ENCODE measurements at places on chromosomes 6 and 20.

- no peak for DNase-seq
Observed at GRCh38 chr6:159687341-159687740, 5.7 kb downstream of the SOD2 start.

DNA sequence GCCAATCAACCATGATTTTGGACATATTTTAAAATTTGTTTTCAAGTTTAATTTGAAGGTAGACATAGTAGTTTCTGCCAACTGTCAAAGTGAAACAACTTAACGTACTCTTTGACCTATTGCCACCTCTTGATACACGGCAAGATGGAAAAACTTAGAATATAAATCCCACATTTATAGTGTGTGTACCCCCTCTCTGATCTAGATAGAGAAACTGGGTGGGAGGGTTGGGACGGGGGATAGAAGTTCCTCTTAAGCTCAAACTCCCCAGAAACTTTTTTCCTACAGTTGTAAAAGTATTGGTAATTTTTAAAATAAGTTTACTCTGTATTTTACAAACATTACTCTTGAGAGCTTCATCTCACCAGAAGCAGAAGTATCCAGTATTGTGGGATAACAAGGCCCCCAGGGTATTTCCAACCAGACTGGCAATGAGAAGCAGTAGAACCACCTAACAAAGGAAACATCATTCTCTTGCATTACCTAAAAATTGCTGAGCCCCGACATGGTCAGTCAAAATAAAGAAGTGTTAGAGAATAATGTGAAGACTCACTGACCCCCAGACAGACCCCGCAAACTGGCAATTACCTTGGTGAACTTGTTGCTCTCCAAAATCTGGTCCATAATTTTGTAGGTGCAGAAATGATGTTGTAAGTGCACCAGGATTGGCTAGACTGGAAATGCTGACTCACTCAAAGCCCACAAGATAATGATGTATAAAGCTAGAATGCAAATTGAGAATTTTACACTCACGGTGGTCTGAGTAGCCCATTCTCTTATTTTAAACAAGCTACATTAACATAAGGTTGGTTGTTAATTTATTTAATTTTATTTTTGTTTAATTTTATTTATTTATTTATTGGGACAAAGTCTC lies 74.7 kb upstream of the TNFAIP3 start:
- DNase-seq, result no peak

- no peak for DNase-seq
Observed at GRCh38 chr6:7463785-7464184, 74.2 kb downstream of the RIOK1 start.

GRCh38 chr6:130207979-130208649 lies 14.6 kb downstream of the SAMD3 start:
- DNase-seq, result no peak

- no peak for DNase-seq
Observed at GRCh38 chr6:14408446-14408845, 290.9 kb downstream of the CD83 start.

DNA sequence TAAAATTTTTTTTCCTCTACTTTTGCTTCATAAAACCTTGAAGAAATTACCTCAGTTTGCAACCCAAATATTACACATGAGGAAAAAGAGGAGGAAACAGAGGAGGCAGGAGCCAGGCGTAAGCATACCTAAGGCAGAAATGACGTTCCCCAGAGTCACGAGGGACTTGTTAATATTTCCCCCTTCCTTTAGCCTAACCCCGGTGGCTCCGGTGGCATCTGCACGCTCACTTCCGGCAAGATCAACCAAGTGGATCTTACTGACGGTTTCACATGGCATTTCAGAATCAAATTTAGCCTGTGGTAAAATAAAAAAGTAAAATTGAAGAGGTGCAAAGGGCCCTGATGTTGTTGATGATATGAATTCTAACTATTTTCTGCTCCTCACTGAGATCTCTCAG lies 67.4 kb downstream of the KIF16B start:
- DNase-seq, result no peak

- DNase-seq, result no peak
Observed at GRCh38 chr6:167748458-167749379, 78.0 kb upstream of the AFDN start.

- no peak for DNase-seq
Observed at GRCh38 chr6:451336-451735, 59.8 kb downstream of the IRF4 start.

- no peak for DNase-seq
Observed at GRCh38 chr20:38579219-38579910, 1.6 kb upstream of the ADIG start.

- DNase-seq, result no peak
Observed at GRCh38 chr6:13248584-13248985, 79.8 kb downstream of the TBC1D7 start.

DNA sequence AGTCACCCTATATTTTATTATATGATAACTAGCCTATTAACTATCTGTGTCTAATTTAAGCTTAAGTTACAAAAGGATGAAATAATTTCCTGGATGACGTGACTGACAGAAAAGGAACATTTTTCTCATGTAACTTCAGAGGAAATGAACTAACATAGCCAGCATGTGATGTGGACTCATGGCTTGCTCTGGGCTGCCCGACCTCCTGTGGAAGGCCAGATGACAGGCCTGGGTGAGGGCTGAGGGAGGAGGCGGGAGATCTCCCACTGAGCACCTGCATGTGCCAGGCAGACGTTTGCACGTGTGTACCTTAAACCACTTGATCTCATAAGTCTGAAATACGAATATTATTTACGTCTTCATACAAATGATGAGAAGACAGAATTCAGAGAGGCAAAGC lies 321.1 kb downstream of the SYNE1 start:
- no peak for DNase-seq

DNA sequence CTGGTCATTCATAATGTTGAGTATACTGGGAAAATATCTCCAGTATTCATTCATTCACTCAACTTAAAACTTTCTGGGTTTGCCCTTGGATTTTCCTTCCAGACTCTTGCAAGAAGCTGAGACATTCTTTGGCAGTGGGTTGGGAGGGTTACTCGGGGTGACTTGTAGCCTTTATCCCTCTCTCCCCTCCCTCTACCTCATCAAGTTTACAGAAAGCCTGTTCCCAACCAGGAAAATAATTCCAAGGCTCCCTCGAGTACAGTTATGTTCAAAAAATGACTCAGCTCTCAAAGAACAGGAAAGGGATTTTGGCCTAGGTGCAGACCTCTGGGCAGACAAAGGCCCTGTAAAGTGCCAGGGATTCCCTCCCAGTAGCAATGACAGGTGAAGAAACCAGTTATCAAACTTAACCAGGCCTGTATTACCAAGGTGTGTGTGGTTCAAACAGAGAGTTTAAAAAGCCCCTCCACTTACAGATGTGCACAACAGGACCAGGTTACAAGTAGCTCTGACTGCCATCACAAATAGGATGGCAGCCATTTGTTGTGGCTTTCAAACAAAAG lies 22.2 kb downstream of the FKBP1A start:
- no peak for DNase-seq

DNA sequence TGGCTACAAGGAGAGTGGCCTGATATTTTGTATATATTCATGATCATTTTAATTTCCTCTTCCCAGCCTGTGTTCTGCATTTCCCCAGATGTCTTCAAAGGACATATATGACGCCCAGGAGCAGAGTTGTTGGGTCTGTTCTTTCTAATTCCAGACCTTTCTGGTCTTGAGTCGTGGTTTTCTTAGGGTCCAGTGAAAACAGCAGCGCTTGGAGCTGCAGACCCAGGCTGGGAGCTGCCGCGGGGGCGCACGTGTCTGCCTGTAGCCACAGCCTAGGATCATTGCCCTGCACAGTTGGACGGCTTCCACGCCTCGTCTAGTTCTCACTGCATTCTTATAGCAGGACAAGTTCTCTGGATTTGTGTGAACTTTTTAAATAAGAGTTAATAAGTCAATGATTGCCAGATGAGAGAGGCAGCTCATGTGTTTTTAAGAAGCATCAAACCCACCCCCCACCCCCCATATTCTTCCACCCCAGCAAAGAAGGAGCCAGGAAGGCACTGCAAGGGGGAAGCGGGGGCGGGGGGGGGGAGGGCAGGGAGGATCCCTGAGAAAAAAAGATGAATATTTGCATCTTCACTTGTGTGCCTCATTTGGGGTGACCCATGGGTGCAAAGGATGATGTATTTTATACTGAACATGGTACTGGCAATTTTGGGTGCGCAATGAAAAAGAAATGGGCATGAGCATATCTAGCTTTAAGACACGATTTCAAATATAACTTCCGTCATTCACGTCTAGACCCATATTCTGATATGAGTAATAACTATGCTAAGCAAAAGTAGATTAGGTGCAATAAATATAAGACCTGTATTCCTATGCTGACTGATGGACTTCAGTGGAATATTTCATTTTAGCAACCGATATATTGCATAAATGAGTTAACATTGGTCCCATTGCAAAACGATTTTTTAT lies 160.0 kb downstream of the TBXT start:
- no peak for DNase-seq

GRCh38 chr6:50925981-50926380 lies 107.3 kb downstream of the TFAP2B start:
- DNase-seq, result no peak

- no peak for DNase-seq
Observed at GRCh38 chr6:97870273-97870672, 587.3 kb upstream of the MMS22L start.

DNA sequence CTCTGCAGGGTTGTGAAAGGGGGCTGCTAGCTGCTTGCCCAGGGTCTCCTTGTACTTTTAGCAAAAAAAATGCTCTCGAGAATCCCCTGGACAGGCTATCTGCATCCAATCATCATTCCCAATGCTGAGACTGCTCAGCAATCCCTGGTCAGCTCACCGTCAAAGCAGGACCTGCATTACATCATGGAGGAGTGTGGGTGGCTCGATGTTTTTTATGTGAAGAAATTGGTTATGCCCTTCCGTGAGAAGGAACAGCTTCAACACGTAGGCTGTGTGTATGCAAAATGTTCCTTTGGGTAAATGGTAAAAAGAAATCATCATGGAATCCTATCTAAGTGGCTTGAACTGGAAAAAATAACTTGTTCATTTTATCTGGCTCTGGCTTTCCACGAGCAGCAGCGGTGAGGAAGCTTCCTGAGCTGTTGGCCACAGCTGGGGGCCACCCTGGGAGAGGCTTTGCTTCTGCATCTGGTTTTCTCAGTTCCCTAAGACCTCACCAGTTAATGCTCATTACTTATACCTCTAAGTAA lies 111.4 kb downstream of the FYN start:
- DNase-seq, result peak; percentile 51

DNA sequence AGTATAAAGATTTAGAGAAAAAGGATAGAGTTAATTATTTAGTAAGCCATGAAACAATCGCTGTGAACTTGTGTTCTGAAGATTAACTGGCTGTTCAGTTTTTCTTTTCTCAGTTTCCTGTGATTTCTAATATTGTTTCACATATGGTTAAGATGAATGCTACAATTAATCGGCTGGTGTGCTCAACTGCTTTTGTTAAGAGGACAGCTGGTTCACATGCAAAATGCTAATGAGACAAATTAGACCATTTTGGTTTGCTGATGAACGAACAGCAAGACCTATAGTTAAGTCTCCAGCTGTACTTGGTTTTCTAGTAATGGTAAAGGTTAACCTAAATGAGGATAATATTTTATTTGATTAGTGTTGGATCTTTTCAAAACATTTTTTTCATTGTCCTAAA lies 10.8 kb upstream of the NHSL1 start:
- DNase-seq, result no peak

GRCh38 chr20:63541371-63541770 lies 4.2 kb upstream of the PTK6 start:
- DNase-seq, result no peak

DNA sequence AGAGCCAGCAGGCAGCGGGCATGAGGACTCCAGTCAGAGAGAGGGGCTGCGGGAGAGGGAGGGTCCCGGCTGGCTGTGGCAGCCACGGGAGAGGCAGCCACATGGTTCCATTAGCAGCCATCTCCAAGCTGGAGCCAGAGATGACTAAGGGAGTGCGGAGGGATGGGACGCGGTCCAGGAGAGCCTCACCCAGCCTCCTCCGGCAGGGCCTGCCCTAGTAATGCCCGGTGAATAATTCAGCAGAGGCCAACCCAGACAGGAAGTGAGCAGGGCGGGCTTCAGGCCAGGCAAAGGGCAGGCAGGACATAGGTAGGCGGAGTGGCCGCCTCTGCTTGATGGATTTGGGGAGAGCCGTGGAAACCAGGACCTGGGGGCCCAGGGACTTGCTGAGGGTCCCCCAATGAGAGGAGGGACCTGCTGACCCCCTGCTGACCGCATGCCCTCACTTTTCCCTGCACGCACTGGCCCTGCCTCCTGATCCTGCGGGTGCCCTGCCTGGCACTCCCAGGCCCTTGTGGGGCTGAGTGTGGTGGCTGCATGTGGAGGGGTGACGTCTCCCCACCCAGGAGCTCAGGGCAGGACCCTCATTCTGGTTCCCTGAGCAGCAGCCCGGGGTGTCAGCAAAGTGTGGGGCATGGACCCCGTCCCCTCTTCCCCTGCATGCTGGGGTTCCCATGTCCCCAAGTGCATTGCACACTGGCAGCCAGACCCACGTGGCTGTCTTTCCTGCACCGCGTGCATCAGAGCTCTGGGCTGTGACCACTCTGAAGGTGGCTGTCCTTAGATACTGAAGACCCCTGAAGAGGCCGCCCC lies 51.8 kb upstream of the SLCO4A1 start:
- no peak for DNase-seq

DNA sequence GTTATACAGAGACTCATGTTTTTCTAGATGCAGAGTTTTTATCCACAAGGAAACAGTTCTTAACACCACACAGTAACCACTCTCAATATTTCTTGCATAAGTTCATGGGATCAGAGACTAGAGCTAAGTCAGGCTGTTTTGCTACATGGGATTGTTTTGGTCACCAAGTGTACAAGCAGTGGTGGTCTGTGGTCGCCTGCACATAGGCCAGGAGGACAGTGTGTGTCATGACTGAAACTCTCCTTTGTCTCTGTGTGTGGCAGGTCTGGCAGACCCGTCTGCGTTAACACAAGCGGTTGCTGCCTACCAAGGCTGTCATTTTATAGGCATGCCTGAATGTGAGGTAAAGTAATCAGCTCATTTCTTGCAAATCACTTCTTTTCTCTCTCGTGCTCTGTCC lies 18.9 kb downstream of the WRNIP1 start:
- no peak for DNase-seq

DNA sequence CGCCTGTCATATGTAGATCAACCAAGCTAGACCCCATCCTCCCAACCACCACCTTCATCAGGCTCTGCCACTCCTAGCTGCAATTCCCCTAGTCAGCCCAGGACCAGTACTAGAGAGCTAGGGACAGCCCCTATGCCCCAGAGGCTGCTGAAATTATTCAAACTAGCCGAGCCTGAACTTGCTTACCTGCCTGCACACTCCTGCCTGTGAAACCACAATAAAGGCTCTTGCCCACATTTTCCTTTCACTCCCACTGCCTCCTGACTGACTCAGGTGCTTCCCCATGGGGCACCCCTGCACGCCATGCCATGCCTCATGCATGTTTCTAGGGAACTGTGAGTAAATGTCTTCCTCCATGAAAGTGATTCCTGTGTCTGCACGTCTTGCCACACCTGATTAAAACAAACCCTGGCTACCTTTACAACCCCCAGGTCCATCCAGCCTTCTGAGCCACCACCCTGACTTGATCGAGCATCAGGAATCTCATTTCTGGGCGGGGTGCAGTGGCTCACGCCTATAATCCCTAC lies 66.5 kb upstream of the IER3 start:
- DNase-seq, result peak; percentile 87

GRCh38 chr20:38095017-38095686 lies 61.6 kb downstream of the RPRD1B start:
- no peak for DNase-seq
